Tracheal epithelial cell (primary cell): ENCODE measurements at places on chromosomes 7 and 10. TPM values are rescaled to one million over a fixed set of nuclear protein-coding genes. Genes with fewer than 3 reads are reported as not detected.

Gene C10orf105
- not detected in 2 replicates for total RNA-seq

Gene MBLAC1
- 1.3 and 1.7 TPM in 2 replicates for total RNA-seq

Gene CPA2
- 0.43 TPM in 1 of 2 replicates, not detected in the other for total RNA-seq

Gene SPDYE8
- not detected in 2 replicates for total RNA-seq

Gene IL2RA
- not detected in 2 replicates for total RNA-seq

Gene IRF5
- total RNA-seq = 8.9 and 13.9 TPM in 2 replicates

Gene COA1
- total RNA-seq = 31.3 and 43.5 TPM in 2 replicates

Gene GDF10
- total RNA-seq = under 0.01 TPM in 1 of 2 replicates, not detected in the other

Gene PIK3AP1
- 1.1 and 4.1 TPM in 2 replicates for total RNA-seq

Gene NPY4R2
- 0.72 TPM in 1 of 2 replicates, not detected in the other for total RNA-seq

Gene MMRN2
- 3.9 and 4.3 TPM in 2 replicates for total RNA-seq

Gene EMX2
- total RNA-seq = 0.48 TPM in 1 of 2 replicates, not detected in the other

Gene SAP25
- not detected in 2 replicates for total RNA-seq

Gene HOXA7
- total RNA-seq = 0.96 TPM in 1 of 2 replicates, not detected in the other

Gene TMEM26
- total RNA-seq = not detected in 2 replicates

Gene PUS7
- 35.7 and 37.3 TPM in 2 replicates for total RNA-seq

Gene ODAD2
- total RNA-seq = 0.96 TPM in 1 of 2 replicates, not detected in the other

Gene HGF
- total RNA-seq = under 0.01 TPM in 1 of 2 replicates, not detected in the other

Gene UBTD1
- 15.3 and 22.4 TPM in 2 replicates for total RNA-seq

Gene KLF14
- total RNA-seq = not detected in 2 replicates

Gene CLCN1
- total RNA-seq = under 0.01 TPM in 1 of 2 replicates, not detected in the other

Gene OR13A1
- total RNA-seq = under 0.01 TPM in 1 of 2 replicates, not detected in the other

Gene SCRN1
- total RNA-seq = 49.0 and 58.3 TPM in 2 replicates

Gene SHH
- total RNA-seq = 0.21 and 0.72 TPM in 2 replicates

Gene FZD8
- total RNA-seq = 9.6 and 20.0 TPM in 2 replicates

Gene NANOS1
- 0.64 and 1.7 TPM in 2 replicates for total RNA-seq

Gene TSPAN13
- total RNA-seq = 21.7 and 32.2 TPM in 2 replicates

Gene HABP2
- total RNA-seq = 0.24 TPM in 1 of 2 replicates, not detected in the other

Gene OR6V1
- not detected in 2 replicates for total RNA-seq

Gene SAMD9L
- total RNA-seq = under 0.01 and 3.1 TPM in 2 replicates

Gene PRSS2
- not detected in 2 replicates for total RNA-seq

Gene ACTR3C
- 4.5 and 11.6 TPM in 2 replicates for total RNA-seq

Gene SOSTDC1
- total RNA-seq = 0.24 TPM in 1 of 2 replicates, not detected in the other

Gene ACSM6
- not detected in 2 replicates for total RNA-seq
